M059J (cell line): ENCODE measurements at places on chromosomes 7 and 10. TPM values are rescaled to one million over a fixed set of nuclear protein-coding genes. Genes with fewer than 3 reads are reported as not detected.
A peak's percentile ranks its signal among the peaks of the same experiment; 100 is the strongest.

DNA sequence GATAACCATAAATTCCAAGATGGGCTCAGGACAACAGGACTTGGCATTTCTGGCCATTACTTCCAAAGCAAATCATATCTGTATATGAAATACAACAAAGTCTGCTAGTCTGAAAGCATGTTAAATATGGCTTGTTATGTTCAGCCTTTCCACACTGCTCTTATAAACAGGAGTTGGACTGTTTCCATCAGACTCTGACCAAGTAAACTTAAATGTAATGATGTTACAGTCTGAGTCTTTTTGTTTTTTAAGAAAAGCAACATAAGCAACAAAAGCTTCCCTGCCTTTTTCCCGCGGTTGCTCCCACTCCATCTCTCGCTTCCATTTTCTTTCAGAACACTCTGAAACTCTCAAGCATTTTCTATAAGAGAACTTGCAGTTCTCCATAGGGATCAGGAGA is 8.1 kb upstream of the CDCA7L start:
- no peak for DNase-seq

- peak; percentile 40 for DNase-seq
Observed at GRCh38 chr10:63343476-63343875, 122.3 kb downstream of the JMJD1C start.

The GATA3 gene
- total RNA-seq: 2.3 and 3.3 TPM in 2 replicates

DNA sequence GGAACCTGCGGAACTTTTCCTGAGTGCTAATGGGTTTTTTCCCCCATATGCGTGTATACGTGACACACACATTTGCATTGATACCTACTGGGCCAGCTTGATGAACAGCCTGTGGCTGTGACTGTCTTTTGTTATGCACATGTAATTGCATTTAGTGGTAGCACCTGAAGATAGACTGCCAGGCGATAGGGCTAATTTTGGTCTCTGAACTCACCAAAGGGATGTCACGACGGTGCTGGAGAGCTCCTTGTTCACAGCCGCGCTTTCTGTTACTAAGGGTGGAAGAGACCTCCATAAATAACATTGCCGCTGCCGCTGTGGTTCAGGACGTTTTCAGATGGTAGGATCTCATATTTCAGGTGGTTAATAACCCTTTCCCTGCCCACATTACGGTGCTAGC is 133.2 kb downstream of the CAMK1D start:
- DNase-seq: no peak

The CACNA2D1 gene
- total RNA-seq: 3.1 and 8.3 TPM in 2 replicates

The EIF5AL1 gene
- 0.59 and 1.7 TPM in 2 replicates for total RNA-seq

- no peak for DNase-seq
Observed at GRCh38 chr10:116126239-116126638, 146.8 kb downstream of the GFRA1 start.

DNA sequence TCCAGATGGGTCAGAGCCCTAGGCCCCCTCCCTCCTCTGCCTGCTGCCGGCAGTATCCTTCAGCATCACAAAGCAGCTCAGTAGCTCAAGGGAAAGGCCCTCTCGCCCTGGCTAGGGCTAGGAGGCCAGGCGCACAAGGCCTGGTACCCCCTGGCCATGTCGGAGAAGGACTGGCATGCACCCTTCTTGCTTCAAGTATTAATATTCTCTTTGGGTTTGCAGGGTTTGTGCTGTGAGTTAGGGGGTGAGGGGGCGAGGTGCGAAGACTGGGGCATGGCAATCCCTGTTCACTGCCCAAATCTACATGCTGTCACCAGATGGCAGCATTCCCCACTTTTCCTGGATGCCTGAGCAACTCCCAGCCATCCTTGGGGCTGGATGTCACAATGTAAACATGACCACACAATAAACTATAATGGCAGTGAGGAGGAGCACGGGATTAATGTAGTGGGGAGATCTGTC is 105.2 kb downstream of the NEURL1 start:
- DNase-seq: peak; percentile 58

The PDE1C gene
- total RNA-seq: 43.5 and 70.6 TPM in 2 replicates

The SFXN4 gene
- total RNA-seq: 18.5 and 22.0 TPM in 2 replicates

The TUBAL3 gene
- not detected in 2 replicates for total RNA-seq
